ENCODE measurements at places on chromosomes 3 and 15.

DNA sequence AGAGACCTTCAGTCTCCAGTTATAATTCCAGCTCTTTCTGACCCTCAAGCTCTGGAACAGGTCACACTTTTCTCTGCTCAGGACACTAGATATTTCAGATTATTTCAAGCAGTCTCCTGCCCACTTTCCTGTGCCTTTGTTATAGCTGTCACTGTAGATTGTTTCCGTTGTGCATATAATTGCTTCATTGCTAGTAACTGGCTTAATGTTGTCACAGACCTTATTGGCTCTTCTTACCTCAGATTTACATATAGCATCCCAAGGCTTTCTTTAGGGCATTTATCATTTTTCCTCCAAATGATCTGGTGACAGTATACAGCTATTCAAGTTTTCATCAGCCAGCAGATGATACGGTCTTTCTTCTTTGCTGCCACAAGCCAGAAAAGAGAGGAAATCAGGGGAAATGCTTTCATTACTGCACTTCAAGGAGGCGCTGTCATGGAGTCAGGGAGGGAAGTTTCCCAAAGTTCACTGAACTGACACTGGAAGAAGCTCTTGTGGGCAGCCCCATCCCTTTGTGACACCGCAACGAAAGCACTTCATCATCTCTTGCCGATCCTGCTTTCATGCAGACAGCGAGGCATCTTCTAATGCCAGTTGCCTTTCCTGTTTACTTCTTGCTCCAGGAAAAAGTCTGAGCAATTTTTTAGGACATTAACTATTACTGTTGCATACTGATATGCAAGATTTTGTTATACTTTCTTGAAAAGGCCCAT lies 181.9 kb downstream of the CDIN1 start:
- no peak for DNase-seq

GRCh38 chr3:7095116-7095515 lies 234.2 kb downstream of the GRM7 start:
- DNase-seq, result no peak

- DNase-seq, result no peak
Observed at GRCh38 chr15:101266034-101266433, 11.3 kb downstream of the SELENOS start.

- no peak for DNase-seq
Observed at GRCh38 chr15:49627407-49627877, 6.6 kb downstream of the DTWD1 start.

DNA sequence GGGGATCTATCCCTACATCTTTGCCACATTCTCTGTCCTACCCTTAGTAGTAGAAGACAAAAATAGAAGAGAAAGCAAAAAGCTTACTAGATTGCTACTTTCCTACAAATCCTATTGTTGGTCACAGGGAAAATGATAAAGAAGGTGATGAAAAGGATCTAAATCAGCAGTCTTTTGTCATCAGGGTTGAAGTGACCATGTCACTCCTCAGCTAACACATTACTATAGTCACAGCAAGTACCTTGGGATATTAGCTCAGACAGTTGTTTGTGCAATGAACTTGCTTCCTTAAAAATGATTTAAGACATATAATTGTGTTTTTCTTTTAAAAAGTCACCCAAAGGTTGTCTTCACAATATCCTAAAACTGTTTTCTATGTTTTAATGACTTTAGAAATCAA lies 6.3 kb downstream of the ST3GAL6 start:
- DNase-seq, result no peak

- no peak for DNase-seq
Observed at GRCh38 chr3:174955513-174956016, 96.4 kb downstream of the NAALADL2 start.

Data from B cell (primary cell).